ENCODE measurements at places on chromosomes 3 and 15.

- no peak for DNase-seq
Observed at GRCh38 chr3:178454726-178455125, 81.5 kb upstream of the KCNMB2 start.

DNA sequence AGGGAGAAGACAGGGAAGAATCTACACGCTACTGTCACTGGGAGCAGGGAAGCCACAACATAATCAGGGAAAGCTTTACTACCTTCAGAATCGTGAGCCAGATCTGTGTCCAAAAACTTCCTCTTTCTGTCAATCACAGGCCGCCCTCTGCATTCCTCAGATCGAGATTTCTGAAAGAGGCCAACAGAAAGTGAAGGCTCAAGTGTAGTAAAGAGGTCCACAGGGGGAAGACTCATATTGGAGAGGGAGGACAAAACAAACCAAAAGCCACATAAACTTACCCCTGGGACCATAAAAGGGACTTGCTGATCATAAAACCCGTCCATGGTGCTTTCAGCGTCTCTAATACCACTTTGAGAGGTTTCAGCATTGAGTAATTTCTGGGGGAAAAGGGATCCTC lies 3.3 kb downstream of the ETV5 start:
- no peak for DNase-seq

DNA sequence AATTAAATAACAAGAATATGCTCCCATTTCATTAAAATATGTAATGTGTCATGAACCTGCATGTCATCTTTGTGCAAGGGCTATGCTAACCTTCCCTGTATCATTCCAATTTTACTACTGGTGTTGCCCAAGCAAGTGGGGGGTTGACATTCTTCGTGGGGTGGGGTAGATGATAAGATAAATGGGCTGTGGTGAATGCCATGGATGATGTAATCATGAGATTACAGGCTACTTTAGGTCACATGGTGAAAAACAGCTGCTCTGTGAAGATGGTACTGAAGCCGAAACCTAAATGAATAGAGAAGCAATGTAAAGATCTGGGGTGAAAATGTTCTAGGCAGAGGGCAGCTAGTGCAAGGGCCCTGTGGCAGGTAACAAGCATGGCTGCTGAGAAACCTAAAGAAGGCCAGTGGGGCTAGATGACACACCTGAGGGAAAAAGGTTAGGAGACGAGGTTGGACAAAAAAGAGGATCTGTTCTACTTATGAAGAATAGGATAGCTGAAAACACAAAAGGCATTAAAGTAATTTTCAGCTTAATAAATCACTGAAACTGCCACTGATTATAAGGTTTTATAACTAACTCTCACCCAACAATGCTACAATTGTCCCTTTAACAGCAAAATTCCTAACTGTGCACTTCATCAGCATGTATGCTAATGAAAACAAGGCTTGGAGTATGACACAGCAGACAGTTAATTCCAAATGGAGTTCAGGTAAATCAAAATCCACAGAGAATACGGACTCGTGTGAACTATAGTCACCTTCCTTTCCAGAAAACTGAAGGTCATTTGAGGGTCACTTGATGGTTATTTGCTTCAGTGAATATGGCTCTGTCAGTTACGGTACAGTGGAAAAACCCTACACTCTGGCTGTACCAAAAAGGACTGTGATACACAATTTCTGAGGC lies 35.0 kb downstream of the MTMR10 start:
- DNase-seq, result no peak

DNA sequence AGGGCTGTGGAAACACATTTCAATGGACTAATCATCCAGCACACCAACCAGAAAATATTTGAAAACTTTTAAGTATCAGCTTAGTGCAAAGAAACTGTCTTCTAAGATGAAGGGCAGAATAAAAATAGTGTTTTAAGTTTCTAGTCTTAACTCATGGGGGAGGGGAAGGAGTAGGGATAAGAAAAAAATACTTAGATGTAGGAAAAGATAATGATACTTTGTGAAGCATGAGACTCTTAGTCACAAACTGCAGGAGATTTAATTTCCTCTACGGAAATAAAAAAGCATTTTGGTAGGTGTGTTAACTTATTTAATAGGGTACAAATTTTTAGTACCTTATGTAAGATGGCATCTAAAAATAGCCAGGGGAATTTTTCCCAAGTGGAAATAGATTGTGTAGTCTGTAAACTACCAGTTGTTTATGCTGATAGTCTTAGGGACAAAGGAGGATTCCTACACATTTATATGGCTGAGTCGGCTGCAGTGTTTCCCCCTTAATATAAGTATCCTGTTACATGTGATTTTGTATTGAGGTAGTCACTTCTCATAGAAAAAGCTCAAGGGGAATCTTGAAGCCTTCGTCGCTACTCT lies 78.2 kb upstream of the GBE1 start:
- DNase-seq, result no peak

DNA sequence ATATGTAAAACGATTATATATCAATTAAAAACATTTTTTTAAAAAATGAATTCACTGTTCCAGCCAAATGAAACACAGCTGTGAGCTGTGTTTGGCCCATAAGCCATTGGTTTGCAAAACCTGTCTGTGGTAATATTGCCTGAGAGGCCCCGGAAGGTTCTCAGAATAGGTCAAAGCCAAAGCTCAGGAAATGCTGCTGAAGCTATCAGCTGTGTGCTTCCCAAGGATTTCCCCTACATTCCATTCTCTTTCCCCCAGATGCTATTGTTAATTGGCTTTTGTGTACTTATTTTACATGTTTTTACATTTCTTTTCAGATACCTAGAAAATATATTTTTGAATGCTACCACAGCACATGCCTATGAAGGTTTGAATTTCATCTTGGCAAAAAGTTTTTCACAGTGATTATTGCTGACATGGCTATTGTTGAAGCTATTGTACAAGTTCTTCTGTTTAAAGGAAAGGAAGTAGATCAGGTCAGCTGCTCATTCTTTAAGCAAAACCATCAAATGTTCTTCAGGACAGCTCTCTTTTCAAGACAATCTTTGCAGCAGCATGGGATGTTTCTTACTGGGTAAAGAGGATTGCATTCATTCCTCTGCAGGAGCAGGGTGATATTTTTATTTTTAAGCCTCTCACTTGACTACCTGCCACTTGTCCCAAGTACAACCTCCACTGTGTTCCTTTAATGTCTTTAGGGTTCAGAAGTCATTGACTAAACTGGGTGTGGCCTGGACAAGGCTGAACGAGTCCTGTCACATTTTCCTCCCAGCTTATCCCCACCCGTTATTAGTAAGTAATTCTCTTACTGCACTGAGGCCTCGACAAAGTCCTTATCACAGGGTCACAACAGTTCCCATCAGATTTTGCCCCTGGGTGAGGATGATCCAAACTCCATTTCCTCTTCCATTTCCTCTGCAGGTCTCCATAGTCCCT lies 26.3 kb upstream of the BNC1 start:
- DNase-seq, result no peak

Measured in activated naive CD4-positive, alpha-beta T cell (primary cell).